ENCODE measurements at places on chromosomes 7 and 10. TPM values are rescaled to one million over a fixed set of nuclear protein-coding genes. Genes with fewer than 3 reads are reported as not detected.

The TDRD1 gene
- total RNA-seq, result 1.6 TPM

The CDNF gene
- 4.8 TPM for total RNA-seq

The KEL gene
- 1.6 TPM for total RNA-seq

The SEMA4G gene
- 1.7 TPM for total RNA-seq

The RNF32 gene
- total RNA-seq, result 0.92 TPM

The OR2A5 gene
- total RNA-seq, result not detected

The STEAP4 gene
- total RNA-seq, result 11.9 TPM

The LRRN3 gene
- total RNA-seq, result 2.5 TPM

The BAMBI gene
- 2.1 TPM for total RNA-seq

The NXPH1 gene
- total RNA-seq, result not detected

The HK1 gene
- 82.1 TPM for total RNA-seq

The RPEL1 gene
- not detected for total RNA-seq

The RAB19 gene
- total RNA-seq, result not detected

The GNGT1 gene
- total RNA-seq, result not detected

Measured in tongue (tissue), 3 donors.